ENCODE measurements at places on chromosomes 7 and 10.

- DNase-seq = no peak
Measured at GRCh38 chr7:151488096-151488495, 31.6 kb downstream of the RHEB start.

DNA sequence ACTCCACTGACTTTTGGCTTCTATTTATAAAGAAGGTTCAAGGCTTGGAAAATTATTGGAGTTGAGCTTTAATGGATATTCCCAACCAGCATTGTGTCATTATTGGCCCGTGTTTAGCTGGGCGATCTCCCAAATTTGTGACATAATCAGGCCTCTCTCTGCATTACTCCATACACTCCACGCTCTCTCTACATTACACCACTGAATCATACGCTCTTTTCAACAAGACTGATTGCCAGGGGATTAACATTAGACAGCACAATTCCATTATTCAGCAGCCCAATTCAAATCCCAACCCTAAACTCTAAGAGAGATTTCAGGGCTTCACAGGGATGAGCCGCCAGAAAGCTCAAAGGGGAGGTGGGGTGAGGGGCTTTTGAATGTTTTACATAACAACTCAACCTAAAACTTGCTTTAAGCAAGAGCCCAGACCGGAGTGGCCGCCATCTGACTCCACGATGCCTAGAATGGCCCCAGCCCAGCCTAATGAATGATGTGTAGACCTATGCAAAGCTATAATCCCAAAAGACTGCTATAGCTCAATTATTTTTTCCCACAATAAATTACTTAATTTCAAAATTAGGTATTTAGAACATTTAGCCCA, 61.8 kb downstream of the FGFR2 start:
- DNase-seq = peak; percentile 65

GRCh38 chr7:77382532-77382931, 33.6 kb downstream of the GSAP start:
- no peak for DNase-seq

DNA sequence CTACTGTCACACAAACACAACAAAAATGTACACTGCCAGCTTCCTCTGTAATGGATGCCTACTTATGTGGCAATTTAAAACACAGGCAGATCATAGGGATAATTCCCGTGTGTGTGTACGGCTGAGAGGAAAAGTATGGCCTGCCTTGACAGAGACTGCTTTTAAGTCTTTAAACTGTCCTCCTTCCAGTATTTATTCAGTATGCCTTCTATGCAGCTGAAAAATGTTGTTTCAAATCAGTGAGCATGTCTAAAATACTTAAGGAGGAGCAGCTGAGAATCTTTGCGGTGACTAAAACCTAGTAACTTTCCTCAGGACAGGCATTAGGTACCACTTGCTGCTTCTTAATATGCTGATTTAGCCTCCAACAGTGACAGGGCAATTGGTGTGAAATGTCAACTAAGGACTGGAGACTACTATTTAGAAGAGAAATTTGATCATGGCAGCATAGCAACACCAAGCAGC, 126.3 kb downstream of the CACNA2D1 start:
- peak; percentile 4 for DNase-seq

DNA sequence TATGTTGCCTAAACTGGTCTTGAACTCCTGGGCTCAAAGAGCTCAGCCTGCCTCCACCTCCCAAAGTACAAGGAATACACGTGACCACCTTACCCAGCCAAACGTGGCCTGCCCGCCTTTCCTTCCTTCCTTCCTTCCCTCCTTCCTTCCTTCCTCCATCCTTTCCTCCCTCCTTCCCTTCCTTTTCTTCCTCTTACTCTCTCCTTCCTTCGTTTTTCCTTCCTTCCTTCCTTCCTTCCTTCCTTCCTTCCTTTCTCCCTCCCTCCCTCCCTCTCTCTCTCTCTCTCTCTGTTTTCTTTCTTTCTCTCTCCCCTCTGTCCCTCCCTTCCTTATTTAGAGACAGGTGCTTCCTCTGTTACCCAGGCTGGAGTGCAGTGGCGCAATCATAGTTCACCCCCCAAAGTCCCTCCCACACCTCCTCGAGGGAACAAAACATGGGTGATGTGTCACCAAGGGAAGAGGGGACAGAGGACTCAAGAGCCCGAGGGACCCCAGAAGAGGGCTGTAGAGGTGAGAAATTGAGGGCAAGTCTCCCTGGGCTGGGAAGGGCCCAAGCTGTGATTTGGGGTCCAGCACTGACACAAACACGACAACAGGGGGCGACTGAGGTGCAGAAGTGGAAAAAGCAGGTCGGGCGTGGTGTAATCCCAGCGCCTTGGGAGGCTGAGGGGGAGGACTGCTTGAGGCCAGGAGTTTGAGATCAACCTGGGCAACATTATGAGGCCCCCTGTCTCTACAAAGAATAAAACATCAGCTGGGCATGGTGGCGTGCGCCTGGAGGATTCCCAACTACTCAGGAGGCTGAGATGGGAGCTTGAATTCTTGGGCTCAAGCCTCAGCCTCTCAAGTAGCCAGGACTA, 28.1 kb downstream of the EPHB4 start:
- DNase-seq = peak; percentile 69

DNA sequence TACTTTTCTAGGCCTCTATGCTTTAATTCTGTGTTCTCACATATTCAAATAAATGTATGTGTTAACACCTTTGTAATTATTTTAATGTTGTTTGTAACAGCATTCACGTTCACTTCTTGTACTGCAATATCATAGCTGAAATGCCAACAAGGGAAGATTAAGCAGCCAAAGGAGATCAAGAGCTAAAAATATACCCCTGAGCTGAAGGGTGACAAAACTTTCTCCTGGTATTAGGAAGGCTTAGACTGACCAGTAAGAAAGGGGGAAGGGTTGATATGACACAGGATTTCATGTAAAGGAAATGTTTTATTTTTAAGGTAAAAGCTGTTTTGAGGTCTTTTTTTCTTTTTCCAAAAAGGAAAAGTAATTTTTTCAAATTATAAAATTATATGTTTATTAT, 40.4 kb upstream of the VDAC2 start:
- DNase-seq = no peak

DNA sequence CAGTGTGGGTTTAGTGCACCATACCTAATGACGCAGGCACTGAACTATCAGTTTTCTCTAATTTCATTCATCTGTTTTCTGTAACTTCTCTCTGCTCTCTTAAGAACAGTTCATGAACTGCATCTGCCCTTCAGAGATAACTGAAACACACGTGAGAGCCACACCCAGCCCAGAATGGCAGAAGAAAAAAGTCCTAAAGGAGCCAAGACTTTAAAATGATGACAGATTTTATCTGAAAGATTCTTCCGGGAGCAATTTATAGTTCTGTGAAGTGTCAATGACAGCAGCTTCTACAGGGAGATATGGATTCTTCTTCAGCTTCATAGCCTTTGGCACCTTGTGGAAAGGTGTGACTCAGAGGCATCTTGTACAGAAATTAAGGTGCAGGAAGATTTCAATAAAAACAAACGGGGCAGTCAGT, 211.5 kb upstream of the SLC26A5 start:
- DNase-seq = no peak

DNA sequence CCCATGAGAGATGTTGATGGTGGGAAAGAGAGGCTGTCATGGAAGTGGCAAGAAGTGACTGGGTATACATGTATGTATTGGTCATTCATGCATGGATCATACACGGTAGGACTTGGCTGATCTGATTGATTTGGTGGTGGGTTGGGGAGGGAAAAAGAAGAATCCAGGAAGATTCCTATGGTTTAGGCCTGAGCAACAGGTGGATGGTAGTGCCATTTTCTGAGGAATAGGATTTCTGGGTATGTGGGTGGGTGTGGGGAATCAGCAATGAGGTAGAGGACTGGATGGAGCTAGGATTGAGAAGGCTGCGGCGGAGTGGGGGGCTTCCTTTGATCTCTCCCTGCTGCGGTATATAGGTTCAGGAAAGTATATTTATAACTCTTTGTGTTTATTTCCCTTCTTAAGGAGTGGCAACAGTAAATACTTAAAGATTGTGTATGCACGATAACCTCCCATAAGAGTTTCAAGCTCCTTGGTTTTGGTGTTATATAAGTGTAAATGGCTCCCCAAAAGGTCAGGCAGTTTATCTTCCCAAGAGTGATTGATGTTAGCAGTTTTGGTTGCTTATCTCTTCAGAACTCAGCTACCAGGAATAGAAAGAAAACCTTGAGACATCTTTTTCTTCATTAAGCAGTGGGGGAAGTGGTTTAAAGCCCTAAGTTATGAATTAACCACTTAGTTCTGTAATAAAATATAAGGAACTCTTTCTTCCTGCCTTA, 100.1 kb downstream of the LSMEM1 start:
- no peak for DNase-seq

DNA sequence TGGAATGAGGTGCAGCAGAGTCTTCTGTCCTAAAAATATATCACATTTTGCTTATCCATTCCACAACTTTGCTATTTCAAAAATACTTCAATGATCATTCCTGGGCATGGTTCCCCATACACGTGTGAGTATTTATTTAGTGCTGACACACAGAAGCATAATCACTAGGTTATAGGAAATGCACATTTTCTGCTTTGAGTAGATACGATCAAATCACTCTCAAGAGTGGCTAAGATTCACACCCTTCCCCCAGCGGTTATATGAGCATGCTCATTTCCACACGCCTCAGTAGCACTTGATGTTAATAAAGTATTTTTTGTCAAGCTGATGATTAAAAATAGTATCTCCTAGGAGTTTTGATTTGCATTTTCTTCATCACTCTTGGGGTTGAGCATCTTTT, 93.5 kb upstream of the LRRC4 start:
- no peak for DNase-seq

DNA sequence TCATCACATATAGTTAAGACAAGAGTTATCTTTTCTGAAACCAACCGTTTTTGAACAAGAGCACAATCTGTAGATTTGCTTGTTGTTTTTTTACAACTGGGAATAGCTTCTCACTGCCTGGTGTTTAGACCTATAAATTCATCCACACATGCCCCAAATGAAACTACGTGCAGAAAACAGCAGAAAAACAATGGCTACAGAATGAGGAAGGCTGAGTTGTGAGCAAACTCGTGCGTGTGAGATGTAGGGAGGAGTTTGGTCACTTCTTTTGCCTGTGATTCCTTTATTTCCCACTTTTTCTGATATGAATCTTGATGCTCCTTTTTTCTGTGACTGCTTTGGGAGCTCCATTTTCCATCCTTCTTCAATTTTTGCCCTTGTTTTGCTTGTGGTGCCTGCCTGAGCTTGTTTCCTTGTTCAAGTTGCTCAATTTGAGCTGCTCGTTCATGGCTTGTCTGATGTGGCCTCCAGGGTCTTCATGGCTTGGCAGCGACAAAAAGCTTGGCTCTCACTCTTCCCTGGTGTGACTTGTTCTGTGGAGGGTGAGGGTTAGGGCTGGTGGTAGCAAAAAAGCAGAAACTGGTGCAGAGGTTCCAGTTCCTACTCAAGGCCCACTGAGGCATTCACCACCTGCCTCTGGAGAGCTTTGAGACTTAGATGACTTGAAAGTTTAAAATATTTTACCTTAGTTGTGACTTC, 76.9 kb downstream of the ZNF365 start:
- DNase-seq = no peak

- DNase-seq = peak; percentile 33
Measured at GRCh38 chr7:23938937-23939552, 229.0 kb downstream of the STK31 start.

DNA sequence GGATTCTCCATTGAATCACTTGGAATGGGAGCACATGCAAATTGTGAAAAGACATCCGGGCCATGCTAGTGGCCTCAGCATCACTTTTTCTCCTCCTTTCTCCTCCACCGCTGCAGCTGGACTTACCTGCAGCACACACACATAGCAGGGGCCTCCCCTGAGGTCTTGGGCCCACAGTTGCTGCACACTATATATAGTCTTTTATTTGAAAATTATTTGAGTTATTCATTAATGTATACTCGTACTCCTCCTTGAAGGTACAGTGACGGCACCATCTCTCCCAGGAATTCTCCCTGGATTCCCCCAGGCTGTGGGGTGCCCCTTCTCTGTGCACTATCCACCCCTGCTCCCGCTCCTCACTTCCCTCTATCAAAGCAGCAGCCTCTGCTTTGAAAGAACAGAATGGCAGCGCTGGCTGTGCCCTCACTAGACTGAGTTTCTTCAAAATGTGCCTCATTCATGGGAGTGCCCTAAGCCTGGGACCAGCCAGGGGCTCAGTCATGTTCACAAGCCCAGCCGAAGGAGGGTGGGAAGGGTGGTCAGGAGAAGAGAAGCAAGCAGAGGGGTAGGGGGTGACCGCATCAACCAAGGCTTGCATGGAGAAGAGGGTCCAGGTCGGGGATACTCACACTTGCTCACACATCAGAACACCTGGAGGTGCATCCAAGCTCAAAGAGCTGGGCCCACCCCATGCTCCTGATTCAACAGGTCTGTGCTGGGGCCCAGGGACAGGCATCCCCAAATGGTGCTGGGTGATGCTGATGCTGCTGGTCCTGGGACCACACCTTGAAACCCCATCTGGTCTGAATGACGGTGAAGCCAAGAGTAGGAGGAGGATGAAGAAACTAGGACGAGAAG, 156.2 kb upstream of the ZMIZ1 start:
- DNase-seq = no peak

GRCh38 chr10:28381466-28381865, 78.6 kb upstream of the MPP7 start:
- no peak for DNase-seq
